Keratinocyte (primary cell): ENCODE measurements at places on chromosomes 2 and 18. TPM values are rescaled to one million over a fixed set of nuclear protein-coding genes. Genes with fewer than 3 reads are reported as not detected.

GRCh38 chr2:167134381-167135072 lies 246.2 kb downstream of the XIRP2 start:
- no peak overlapping the region for H3K4me3 ChIP-seq
- DNase-seq, result no peak
- H3K27me3 ChIP-seq, result no peaks in the 10 kb centered on the region
- H3K4me1 ChIP-seq, result no peaks in the 10 kb centered on the region
- no peak overlapping the region for H3K27ac ChIP-seq

DNA sequence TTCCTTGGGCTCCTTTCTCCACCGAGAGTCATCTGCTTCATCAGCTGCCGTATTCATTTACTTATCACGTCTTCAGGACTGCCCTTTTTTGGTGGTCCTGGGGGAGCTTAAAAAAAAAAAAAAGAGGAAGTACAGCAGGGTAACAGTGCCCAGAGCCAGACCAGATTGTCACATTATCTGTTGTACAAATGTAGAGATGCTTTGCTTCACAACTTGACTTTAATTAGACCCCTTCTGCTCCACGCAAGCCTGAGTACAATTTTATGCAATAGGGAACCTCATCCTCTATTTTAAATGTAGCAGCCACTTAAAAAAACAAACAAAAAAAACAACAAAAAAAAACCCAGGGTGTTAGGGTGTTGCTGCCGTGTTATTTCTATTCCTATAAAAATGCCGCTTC lies 128.3 kb downstream of the PRPF40A start:
- DNase-seq, result no peak
- no peak overlapping the region for H3K27ac ChIP-seq
- H3K4me3 ChIP-seq, result no peak overlapping the region

GRCh38 chr2:79359419-79359818 lies 153.4 kb upstream of the CTNNA2 start:
- no peaks in the 10 kb centered on the region for H3K4me1 ChIP-seq
- H3K27ac ChIP-seq, result no peak overlapping the region
- DNase-seq, result no peak
- no peaks in the 10 kb centered on the region for H3K27me3 ChIP-seq

- H3K36me3 ChIP-seq, result no peaks in the 10 kb centered on the region
- H3K27ac ChIP-seq, result no peak overlapping the region
- no peaks in the 10 kb centered on the region for H3K27me3 ChIP-seq
- H3K4me3 ChIP-seq, result no peak overlapping the region
- DNase-seq, result no peak
- peaks cover 4% of the 10 kb centered on the region for H3K4me1 ChIP-seq
Measured at GRCh38 chr2:23589739-23590138, 204.8 kb downstream of the KLHL29 start.

DNA sequence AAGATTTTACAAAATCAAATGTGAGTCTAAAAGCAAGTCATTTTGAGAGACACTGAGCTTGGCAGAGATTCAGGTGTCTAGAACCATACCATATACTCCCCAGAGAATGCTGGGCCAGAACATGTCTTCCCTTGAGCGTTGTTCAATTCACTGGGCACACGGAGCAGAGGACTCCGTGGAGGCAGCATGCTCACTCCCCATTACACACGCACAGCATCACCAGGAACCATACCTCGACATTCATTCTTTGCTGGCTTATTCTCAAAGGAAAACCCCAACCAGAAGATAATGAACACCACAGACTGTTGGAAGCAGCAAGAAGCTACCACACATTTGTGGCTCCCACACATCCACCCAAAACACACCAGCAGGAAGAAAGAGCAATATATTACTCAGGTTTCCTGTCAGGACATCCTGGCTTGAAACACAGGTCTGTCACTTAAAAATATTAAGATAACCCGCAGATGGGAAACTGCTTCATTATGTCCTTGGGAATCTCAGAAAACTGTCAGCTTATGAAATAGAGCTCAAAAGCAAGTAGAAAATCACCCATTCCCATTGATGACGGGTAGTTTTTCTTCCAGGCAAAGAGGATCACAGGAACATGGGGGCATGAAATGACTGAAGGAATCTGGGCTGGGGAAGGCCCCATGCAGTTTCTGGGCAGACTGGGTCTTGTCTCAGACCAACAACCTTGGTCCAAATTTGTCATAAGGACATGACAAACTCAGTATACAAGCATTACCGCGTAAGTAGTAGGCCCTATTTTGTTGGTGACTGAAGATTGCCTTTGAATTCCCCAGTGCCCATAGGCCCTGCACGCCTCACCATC lies 46.4 kb downstream of the PCBP1 start:
- peak overlapping the region; percentile 91 for H3K27ac ChIP-seq
- no peak overlapping the region for H3K4me3 ChIP-seq
- no peaks in the 10 kb centered on the region for H3K36me3 ChIP-seq
- peaks cover 33% of the 10 kb centered on the region for H3K4me1 ChIP-seq

- H3K36me3 ChIP-seq, result no peaks in the 10 kb centered on the region
- no peak overlapping the region for H3K4me3 ChIP-seq
- H3K27ac ChIP-seq, result no peak overlapping the region
- no peaks in the 10 kb centered on the region for H3K4me1 ChIP-seq
Measured at GRCh38 chr18:52700816-52701215, 360.8 kb downstream of the DCC start.

- DNase-seq, result no peak
- no peaks in the 10 kb centered on the region for H3K27me3 ChIP-seq
- no peaks in the 10 kb centered on the region for H3K4me1 ChIP-seq
Measured at GRCh38 chr18:985212-985661, 80.6 kb downstream of the ADCYAP1 start.

- H3K4me3 ChIP-seq, result no peak overlapping the region
- H3K36me3 ChIP-seq, result no peaks in the 10 kb centered on the region
- no peaks in the 10 kb centered on the region for H3K27me3 ChIP-seq
- no peak for DNase-seq
- no peaks in the 10 kb centered on the region for H3K4me1 ChIP-seq
Measured at GRCh38 chr2:205475416-205475768, 206.9 kb upstream of the NRP2 start.

DNA sequence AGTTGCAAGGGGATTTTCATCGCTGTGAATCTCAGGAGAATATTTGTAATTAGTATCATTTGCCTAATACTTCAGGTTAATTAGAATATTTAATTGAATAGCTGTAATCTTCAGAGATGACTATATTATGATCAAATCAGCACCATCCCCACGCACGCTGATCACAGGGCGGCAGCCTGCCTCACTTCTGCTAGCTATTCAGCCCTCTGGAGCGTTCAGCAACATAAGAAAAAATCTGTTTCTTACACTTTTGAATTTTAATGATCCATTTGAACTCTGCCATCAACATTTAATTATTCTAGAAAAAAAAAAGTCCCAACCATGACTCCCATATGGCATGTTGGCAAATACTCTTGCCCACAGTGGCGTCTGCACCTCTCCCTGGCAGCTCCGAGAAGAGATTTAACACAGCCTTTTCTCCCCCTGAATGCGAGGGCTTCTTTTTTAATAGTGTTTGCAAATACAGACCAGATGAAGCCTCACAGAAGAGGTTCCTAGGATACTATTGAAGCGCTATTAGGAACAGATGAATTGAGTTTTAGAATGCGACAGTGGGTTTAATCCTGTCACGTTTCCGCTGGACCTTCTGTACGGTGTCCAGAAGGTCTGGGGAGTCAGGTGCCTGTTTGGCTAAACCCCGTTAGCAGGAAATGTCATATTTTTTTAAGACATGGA lies 731.9 kb upstream of the SALL3 start:
- H3K36me3 ChIP-seq, result no peaks in the 10 kb centered on the region
- no peaks in the 10 kb centered on the region for H3K4me1 ChIP-seq
- no peaks in the 10 kb centered on the region for H3K27me3 ChIP-seq
- no peak overlapping the region for H3K27ac ChIP-seq
- DNase-seq, result no peak

GRCh38 chr18:49757513-49758262 lies 55.6 kb downstream of the ACAA2 start:
- H3K27ac ChIP-seq, result no peak overlapping the region
- DNase-seq, result no peak
- H3K4me3 ChIP-seq, result no peak overlapping the region
- no peaks in the 10 kb centered on the region for H3K36me3 ChIP-seq

- no peaks in the 10 kb centered on the region for H3K36me3 ChIP-seq
- H3K27me3 ChIP-seq, result peaks cover 8% of the 10 kb centered on the region
- no peak overlapping the region for H3K27ac ChIP-seq
Measured at GRCh38 chr2:95055262-95055661, 29.8 kb downstream of the MAL start.

- no peak overlapping the region for H3K27ac ChIP-seq
- no peaks in the 10 kb centered on the region for H3K36me3 ChIP-seq
- no peaks in the 10 kb centered on the region for H3K4me1 ChIP-seq
Measured at GRCh38 chr18:49988101-49988500, 174.8 kb upstream of the ACAA2 start.

- H3K4me1 ChIP-seq, result peaks cover 13% of the 10 kb centered on the region
- H3K27me3 ChIP-seq, result no peaks in the 10 kb centered on the region
- H3K4me3 ChIP-seq, result peak overlapping the region; percentile 98
- no peaks in the 10 kb centered on the region for H3K36me3 ChIP-seq
- peak overlapping the region; percentile 82 for H3K27ac ChIP-seq
Measured at GRCh38 chr18:21110713-21111345, 784 bp downstream of the ROCK1 start.

GRCh38 chr18:79399275-79400081 lies 3.7 kb downstream of the NFATC1 start:
- peaks cover 28% of the 10 kb centered on the region for H3K27me3 ChIP-seq
- no peak overlapping the region for H3K27ac ChIP-seq
- peak overlapping the region; percentile 55 for H3K4me3 ChIP-seq
- no peaks in the 10 kb centered on the region for H3K36me3 ChIP-seq

GRCh38 chr18:22670914-22671313 lies 253.2 kb upstream of the CTAGE1 start:
- DNase-seq, result no peak
- peaks cover 6% of the 10 kb centered on the region for H3K4me1 ChIP-seq
- peaks cover 7% of the 10 kb centered on the region for H3K27me3 ChIP-seq

DNA sequence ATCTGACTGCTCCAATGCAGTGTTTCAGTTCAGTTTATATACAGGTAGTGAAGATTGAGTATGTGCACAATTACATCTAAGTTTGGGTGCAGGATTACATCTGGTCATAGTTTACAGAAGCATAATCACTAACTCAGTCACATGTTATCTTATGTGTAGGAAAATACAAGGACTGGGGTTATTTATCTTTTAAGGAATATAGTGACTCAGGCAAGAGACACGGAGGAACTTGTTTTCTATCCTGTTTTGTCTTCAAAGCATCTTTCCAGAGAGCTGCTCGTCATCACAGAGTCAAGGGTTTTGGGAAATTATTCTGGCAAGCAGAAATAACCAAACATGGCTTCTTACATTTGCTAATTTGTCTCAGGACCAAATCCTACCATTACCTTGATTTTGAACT lies 1371.5 kb upstream of the TMEFF2 start:
- no peak for DNase-seq
- no peaks in the 10 kb centered on the region for H3K27me3 ChIP-seq
- H3K4me3 ChIP-seq, result no peak overlapping the region
- no peaks in the 10 kb centered on the region for H3K4me1 ChIP-seq
- no peaks in the 10 kb centered on the region for H3K36me3 ChIP-seq

- DNase-seq, result no peak
- H3K36me3 ChIP-seq, result peaks cover 11% of the 10 kb centered on the region
- no peak overlapping the region for H3K27ac ChIP-seq
- no peaks in the 10 kb centered on the region for H3K27me3 ChIP-seq
Measured at GRCh38 chr18:9712611-9713010, 4.5 kb downstream of the RAB31 start.

VSNL1 gene
- polyA plus RNA-seq, result 18.4 to 41.1 TPM (median 32.1 TPM) in 3 replicates

COL6A3 gene
- 0.01 TPM in 1 of 3 replicates, not detected in the others for polyA plus RNA-seq

ABCB11 gene
- 0.03 TPM in 2 of 3 replicates, not detected in the other for polyA plus RNA-seq

MYO1B gene
- 178 to 277 TPM (median 204 TPM) in 3 replicates for polyA plus RNA-seq

GALNT1 gene
- 48.1 to 69.4 TPM (median 48.2 TPM) in 3 replicates for polyA plus RNA-seq

SPP2 gene
- polyA plus RNA-seq, result 0.13 to 0.14 TPM in 2 of 3 replicates, not detected in the other

TMEM198 gene
- 0.81 to 1.5 TPM (median 0.82 TPM) in 3 replicates for polyA plus RNA-seq

MTCL1 gene
- 9.6 to 15.4 TPM (median 10.4 TPM) in 3 replicates for polyA plus RNA-seq

LIMS3 gene
- 0.05 TPM in 1 of 3 replicates, not detected in the others for polyA plus RNA-seq

FSIP2 gene
- 0.31 to 0.45 TPM (median 0.38 TPM) in 3 replicates for polyA plus RNA-seq

FZD7 gene
- polyA plus RNA-seq, result 1.3 to 2.4 TPM (median 1.4 TPM) in 3 replicates

FRZB gene
- polyA plus RNA-seq, result 0.05 TPM in 2 of 3 replicates, not detected in the other
